Fibroblast of villous mesenchyme (primary cell): ENCODE measurements at places on chromosomes 2 and 18. TPM values are rescaled to one million over a fixed set of nuclear protein-coding genes. Genes with fewer than 3 reads are reported as not detected.

Gene CHN1
- 45.3 and 64.1 TPM in 2 replicates for total RNA-seq

Gene GALNT3
- total RNA-seq = 1.3 and 4.3 TPM in 2 replicates

DNA sequence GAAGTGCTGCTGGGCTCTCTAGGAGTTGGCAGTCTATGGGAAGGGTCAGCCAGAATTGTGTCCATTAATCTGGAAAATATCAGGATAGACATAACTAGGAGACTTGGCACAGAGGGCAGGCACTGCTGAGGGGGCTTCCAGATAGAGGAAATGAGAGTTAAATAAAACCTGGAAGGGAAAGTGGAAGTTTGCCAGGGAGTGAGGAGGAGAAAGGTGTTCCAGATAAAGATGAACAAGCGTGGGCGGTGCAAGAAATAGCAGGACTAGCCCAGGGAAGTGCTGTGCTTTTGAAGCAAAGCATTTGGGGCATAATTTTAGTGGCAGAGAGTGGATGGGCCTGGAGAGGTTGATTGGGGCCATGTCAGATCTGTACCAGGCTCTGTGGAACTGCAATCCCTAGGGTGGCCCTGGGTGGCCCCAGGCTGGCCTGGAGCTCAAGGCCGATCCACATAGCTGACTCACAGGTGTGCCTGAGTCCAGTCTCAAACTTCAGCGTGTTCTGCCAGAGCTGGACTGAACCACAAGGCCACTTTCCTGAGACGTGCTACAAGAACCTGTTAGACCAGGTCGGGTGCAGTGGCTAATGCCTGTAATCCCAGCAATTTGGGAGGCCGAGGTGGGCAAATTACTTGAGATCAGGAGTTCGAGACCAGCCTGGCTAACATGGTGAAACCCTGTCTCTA, 26.9 kb downstream of the GALM start:
- DNase-seq = no peak

GRCh38 chr2:220478305-220479058, 851.1 kb downstream of the SLC4A3 start:
- no peak for DNase-seq

GRCh38 chr2:59149271-59149670, 908.1 kb upstream of the FANCL start:
- no peak for DNase-seq

DNA sequence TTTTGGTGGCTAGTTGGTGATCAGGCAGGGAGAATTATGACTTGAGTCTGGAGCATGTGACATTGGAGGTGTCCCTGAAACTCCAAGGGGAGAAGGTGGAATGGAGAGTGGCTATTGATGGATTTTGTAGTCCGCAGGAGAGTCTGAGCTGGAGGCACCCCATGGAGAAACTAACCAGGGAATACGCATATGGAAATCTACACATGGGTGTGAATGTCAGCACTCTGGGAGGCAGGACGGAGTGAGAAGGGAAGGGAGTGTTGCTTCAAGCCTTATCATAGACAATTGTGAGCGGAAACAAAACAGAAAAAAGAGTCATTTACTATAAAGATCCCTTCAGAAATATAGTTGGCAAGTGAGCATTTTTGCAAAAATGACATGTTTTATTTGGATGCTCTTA, 667 bp upstream of the SCYGR4 start:
- no peak for DNase-seq
